ENCODE measurements at places on chromosomes 12 and 14.

GRCh38 chr12:59548930-59549329 is 46.9 kb upstream of the SLC16A7 start:
- DNase-seq, result no peak

GRCh38 chr12:101823891-101824290 is 6.9 kb downstream of the GNPTAB start:
- peak; percentile 29 for DNase-seq

DNA sequence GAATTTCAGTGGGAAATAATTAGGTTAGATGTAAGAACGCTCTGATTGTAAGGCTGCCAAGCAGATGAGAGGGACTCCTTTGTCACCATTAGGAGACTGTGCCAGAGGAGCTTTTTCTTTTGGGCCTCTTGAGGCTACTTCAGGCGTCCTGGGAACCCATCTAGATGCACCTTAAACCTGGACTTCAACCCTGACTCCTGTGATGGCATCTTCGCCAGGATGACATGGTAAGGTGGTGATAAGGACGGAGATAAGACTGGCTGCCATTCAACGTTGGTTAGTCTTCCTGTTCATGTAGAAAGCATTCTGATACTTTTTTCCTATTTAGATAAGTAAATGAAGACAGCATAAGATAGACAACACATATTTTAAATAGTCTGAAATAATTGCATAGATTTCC is 36.3 kb downstream of the STK38L start:
- no peak for DNase-seq

DNA sequence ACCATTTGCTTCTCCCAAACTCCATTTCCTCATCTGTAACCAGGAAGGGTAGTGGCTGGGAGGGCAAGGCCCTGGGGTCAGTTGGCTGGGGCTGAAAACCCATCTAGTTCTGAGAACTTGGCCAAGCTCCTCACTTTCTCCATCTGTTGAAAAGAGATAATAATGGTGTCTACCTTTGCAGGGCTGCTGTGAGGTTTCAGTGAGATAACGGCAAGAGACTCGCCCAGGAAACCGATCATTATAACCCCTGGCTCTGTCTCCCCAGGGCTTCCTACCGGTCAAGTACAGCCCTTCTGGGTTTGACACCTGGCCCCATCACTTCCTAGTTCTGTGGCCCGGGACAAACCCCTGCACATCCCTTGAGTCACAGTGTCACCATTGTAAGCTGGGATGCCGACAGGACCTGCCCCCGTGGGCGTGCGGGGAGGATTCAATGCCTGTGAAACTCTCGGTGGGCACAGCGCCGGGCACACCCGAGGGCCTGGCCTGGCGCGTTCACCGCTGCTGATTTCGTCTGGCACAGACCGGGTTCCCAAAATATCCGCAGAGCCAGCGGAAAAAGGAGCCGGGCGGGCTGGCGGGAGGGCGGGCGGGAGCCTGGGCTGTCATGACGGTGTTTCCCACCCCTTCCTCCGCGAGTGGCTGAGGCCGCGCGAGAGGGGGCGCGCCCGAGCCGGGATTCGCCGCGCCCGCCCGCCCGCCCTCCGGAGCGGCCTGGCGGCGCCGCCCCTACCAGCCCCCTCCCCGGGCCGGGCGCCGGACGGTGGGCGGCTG is 4.4 kb downstream of the KMT5A start:
- DNase-seq, result peak; percentile 90

GRCh38 chr12:106329231-106329982 is 26.9 kb downstream of the TCP11L2 start:
- DNase-seq, result no peak

- no peak for DNase-seq
Observed at GRCh38 chr12:75634244-75635222, 123.1 kb upstream of the KRR1 start.

- DNase-seq, result no peak
Observed at GRCh38 chr12:16198884-16199283, 78.6 kb downstream of the SLC15A5 start.

GRCh38 chr14:69594846-69595245 is 16.6 kb upstream of the SUSD6 start:
- DNase-seq, result no peak

- DNase-seq, result no peak
Observed at GRCh38 chr12:95513599-95513998, 37.7 kb downstream of the USP44 start.

GRCh38 chr12:49092816-49093406 is 1.7 kb downstream of the DHH start:
- DNase-seq, result no peak

DNA sequence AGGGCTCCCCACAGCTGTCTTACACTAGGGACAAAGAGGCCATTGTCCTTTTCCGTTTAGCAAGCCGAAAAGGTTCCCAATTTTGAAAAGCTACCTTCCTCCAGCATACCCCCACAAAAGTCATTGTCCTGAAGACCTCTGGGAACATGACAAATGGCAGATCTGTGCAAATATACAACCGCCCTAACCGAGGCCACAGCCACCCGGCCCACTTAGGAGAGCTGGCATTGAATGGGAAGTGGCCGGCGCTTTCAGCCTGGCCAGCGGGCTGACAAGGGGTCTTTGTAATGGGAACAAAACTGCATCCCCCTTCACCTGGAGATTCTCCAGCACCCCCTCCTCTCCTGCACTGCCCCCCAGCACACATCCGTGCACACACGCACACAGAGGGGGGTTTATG is 48.1 kb upstream of the VASH1 start:
- no peak for DNase-seq

DNA sequence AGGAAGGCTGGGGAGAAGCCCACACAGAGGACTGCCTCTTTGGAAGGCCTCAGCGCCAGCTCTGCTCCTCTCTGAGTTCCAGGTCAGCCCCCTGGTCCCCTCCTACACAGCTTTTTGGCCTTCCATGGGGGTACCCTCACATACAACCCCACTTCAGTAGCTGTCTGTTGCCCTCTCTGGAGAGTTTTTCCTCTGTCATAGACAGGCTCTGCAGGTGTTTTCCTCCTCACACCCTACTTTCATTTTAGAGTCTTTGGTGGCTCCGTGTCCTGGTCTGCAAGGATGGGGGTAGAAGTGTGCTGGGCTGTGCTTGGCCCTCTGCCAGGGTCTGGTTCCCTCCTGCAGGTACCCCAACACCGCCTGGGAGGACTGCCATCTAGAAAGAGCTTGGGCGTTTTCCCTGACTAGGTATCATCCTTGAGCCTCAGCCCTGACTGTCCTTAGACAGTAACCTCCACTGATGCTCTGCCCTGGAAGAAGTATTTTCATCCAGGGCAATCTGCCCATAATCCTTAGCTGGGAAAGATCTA is 15.1 kb downstream of the ZDHHC22 start:
- DNase-seq, result no peak

DNA sequence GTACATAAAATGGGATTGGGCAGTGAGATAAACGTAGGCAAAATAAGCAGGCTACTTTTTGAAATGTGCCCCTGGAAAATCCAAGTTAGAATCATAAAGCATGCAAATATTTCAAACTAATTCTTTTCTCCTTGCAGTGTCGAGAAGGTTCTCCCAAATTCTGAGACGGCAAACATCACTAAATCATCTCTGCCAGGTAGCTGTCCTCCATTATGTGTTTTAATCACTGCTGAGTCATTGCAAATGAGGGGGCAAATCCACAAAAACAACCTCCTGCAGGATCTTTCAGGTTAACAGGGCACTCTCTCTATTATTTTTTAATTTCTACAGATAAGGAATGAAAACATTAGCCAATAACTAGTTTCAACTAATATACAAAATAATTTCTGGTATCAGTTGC is 63.2 kb upstream of the RIC8B start:
- DNase-seq, result no peak

GRCh38 chr12:71626098-71626497 is 37.5 kb downstream of the ZFC3H1 start:
- no peak for DNase-seq

GRCh38 chr12:541676-542324 is 82.1 kb downstream of the B4GALNT3 start:
- no peak for DNase-seq

GRCh38 chr14:105500726-105501101 is 9.7 kb downstream of the TEDC1 start:
- DNase-seq, result no peak

GRCh38 chr14:101853455-101854018 is 92.0 kb downstream of the PPP2R5C start:
- no peak for DNase-seq

DNA sequence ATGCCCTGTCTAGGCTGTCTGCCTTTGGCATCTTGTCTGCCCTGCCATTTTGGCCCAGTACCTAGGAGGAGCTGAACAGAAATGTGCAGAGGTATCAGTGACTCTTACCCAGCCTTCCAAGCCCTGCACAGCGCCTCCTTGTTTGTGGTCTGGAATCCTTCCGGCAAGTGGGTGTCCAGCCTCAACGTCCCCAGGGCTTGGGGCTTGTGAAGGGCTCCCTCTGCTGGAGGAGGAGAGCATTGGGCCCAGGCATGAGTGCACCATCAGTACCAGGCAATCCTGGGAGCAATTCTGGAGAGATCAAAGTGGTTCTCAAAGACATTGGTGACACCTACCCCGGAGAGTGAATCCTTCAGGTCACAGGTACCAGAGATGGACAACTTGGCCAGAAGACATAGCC is 2.4 kb upstream of the TCL1B start:
- peak; percentile 39 for DNase-seq

- no peak for DNase-seq
Observed at GRCh38 chr14:93012951-93013719, 90.2 kb downstream of the CHGA start.

DNA sequence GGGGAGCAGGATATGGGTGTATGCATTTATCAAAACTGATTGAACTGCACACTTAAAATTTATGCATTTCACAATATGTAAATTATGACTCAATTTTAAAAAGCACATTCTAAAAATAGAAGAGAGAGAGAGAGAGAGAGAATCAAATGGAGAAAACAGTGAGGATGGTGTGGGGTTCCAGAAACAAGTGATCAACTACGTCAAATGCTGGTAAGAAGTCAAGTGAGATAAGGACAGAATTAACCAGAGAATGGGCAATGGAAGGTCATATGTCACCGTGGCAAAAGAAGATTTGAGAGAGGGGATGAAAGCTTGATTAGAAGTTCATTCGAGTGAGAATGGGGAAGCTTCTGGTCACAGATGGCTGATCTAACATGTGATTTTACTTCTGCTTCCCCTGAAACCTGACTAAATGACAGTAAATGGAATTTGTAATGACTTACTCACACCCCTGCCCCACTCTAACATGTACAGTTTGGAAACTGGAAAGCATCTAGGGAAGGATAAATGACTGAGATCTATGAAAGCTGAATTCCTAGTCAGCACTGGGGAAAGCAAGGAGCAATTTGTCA is 276.5 kb upstream of the AMIGO2 start:
- DNase-seq, result no peak

DNA sequence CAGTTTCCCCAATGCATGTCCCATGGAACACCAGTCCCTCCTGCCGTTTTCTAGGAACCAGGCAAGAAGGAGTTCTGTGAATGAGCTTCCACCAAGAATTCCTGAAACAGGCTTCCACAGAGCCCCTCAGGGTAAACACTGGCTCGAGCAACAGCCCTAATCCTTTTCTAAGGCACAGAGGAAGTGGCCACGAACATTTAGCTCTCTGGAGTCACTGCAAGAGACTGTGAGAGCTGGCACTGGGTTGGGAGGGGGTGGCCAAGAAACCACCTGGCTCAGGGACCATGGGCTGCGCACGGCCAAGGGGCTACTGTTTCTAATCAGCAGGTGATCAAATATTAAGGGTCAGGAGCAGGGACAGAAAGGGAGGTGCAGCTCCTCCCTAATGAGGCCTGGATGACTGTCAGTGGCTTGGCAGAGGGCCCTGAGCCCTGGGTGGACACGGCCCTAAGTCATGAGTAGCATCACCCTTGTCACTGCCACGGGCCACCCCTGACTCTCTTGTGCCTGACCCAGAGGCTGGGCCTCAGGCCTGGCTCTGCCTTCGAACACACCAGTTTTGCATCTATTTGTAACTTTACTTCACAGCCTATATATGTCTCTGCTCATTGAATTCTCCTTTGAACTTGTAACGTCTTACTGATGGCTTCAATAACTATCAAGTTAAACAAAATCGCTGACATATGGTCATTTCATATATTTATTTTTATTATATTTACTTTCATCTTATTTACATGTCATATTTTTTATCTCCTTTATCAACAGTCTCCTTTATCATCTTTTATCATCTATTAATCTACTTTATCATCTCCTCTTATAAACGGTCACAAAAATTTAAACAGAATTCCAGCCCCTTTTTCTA is 154.0 kb downstream of the DICER1 start:
- no peak for DNase-seq
